Stimulated activated CD8-positive, alpha-beta memory T cell treated with anti-CD3 and anti-CD28 coated beads, Interleukin-7, amount 100 ng/mL, for 1 hour (primary cell): ENCODE measurements at places on chromosomes 6 and 20.

GRCh38 chr6:14452567-14453527, 335.3 kb downstream of the CD83 start:
- no peak for DNase-seq

DNA sequence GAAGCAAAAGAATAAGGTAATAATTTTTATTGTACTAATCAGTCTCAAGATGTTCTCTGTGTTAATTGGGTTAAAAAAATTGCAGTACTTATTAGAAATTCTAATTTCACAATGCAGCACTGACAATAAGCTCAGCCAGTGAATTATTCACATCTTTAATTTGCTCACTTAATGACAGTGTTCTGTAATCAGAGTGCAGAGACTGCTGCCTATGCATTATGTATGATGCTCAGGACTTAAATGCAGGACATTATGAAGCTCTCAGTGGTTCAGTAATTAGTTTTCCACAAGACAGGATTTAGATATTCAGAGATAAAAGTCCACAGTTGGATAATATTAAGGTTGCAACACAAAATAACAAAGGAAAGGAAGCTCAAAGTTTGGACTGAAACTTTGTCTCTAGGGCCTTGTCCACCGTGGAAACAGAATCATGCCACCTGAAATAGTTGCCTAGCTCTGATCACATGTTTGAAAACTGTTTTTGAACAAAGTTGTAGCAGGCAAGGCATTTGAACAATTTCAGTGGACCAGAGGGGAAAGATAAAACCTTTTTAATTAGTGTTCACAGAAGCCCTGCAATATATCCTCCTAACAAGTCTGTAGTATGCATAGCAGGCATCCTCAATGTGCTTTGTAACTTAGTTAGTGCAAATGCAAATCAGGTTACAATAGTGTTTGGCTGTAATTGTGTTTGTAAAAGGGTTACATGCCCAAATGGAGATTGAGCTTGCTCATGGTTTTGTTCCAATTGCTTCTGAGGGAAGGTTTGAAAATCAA, 23.7 kb upstream of the MMS22L start:
- no peak for DNase-seq

DNA sequence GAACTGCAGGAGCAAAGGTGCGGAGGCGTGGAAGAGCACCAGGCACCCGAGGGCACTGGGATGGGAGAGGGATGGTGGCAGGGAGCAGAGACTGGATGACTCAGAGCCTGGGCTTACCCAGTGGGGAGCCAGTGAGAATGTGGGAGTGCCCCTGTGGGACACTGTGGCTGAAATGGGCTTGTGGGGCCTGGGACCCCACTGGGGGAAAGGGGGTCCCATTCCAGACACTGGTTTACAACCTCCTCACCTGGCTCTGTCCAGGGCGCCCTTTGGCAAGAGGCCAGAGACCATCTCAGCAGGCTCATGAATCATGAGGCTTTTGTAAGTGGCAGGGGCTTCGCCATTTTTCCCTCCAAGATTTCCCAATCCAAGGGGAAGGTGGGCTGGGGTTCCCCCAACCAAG, 124.0 kb upstream of the MAFB start:
- DNase-seq = no peak

DNA sequence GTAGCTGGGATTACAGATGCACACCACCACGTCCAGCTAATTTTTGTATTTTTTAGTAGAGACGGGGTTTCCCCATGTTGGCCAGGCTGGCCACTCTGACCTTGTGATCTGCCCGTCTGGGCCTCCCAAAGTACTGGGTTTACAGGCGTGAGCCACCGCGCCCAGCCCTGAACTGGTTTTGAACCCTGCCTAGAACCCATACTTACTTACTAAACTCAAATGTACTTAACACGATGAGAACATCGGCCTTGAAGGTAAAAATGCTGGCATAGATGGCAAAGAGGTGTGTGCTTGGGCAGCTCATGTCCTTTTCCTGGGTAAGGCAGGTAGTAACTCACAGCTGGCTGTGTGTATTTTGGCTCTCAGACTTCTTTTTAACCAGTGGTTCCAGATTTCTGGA, 3.2 kb upstream of the ARMC12 start:
- DNase-seq = no peak

- no peak for DNase-seq
Measured at GRCh38 chr6:161195386-161195785, 78.5 kb downstream of the AGPAT4 start.

DNA sequence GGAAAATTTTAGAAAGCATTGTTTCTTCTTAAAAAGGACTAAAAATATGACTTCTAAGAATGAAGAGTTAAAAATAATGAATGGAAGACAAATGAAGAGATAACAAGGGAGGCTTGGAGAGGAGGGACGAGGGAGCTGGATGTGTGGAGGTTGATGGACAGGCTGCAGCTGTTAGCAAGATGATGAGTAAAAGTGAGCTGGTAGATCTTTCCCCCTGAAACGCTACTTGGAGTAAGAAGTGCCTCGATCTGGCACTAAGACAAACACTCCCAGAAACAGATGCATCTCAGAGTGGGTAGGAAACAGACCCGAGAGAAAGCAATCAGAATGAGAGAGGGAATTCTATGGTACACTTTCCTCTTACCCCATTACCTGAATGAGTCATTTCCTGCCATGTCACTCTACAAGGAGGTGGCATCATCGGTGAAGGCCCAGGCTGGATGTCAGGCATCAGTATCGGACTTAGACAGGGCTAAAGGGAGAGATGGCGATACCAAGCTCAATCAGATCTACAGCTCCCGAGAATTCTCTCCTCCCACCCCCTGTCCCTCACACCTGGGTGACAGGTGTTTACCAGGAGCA, 154.1 kb upstream of the BMP2 start:
- DNase-seq = no peak

DNA sequence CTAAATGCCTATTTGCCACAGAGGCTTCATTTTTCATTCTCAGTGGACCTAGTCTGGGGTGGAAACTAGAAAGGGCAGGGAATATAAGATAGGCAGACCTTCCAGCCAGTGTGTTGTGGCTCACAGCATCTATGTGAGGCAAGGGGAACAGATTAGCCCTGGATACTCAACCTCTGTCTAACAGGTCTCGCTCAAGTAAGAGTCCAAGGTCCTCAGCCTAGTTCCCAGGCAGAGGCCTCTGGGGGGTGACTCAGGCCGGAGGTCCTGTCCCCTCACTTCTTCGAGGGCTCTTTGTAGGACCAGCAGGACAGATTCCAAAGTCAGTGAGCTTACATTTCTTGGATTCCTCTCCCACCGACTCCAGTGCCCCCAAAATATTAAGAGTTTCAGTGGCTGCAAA, 106.6 kb downstream of the ZMYND8 start:
- no peak for DNase-seq

DNA sequence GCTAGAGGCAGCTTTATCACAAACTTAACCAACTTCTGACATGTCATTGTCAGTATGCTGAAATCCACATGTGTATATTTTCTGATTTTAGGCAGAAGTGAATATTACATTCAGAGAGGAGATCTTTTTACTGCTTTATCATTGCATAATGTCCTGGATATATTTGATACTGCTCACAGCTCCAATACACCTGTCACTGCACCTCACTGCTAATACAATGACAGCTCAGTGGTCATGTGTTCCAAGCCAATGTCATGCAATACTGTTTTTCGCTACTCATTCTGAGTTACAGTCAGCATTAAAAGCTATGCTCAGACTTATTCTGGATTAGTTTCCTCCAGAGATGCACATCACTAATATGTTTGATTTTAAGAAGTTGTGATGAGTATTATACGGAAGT, 1604.6 kb downstream of the HACE1 start:
- no peak for DNase-seq

DNA sequence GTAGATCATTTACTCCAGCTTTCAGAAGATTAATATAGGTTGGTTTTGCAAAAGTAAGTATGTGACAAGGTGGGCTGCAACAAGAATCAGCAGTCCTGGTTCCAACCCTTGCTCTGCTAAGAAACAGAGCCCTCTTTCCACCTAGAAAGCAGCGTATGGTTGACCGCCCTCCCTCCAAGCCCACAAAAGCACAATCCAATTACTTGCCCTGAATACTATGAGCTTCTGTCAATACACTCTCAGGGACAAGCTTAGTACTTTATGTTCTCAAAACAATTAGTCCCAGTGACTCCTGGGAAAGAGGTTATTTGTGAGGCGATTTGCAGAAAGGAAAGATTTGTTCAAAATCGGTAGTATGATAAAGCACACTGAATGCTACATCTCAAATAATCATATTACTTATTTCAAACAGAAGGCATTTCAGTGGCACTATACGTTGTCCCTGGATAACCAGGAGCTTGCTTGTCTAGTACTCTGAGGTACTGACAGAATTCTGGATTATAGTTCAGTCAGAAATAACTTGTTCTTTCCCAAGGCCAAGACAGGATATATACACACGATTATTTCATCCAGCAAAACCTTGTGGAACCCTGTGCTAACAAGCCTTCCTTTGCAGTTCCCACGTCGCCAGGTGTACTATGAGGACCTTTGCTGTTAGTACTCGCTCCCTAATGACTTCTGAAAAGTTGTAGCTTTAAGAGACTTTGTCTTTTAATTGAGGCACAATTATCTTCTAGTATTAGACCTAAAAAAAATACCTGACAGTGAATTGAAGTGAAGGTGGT, 96.9 kb upstream of the ADTRP start:
- DNase-seq = no peak

DNA sequence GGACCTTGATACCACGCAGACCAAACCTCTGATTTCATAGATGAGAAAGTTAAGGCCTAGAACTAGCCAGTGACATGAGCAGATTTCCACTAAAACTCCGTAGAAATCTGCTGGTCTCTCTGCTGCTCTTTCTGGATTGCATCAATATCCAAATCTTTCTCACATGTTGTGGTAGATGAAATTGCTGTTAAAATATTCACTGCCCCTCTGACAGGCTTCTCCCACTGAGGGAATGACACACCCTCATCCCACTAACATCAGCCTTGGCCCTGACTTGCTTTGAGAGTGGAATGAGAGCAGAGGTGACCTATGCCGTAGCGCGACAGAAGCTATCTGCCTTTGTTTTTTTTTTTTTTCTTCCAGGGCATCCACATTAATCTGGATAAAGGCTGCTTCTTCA, 20.4 kb upstream of the EXOC2 start:
- no peak for DNase-seq

- DNase-seq = no peak
Measured at GRCh38 chr20:17518339-17519052, 12.7 kb downstream of the BFSP1 start.
